ENCODE measurements at places on chromosomes 7 and 10. TPM values are rescaled to one million over a fixed set of nuclear protein-coding genes. Genes with fewer than 3 reads are reported as not detected.

- H3K27me3 ChIP-seq = no peaks in the 10 kb centered on the region
- no peaks in the 10 kb centered on the region for H3K36me3 ChIP-seq
- peaks cover 5% of the 10 kb centered on the region for H3K4me1 ChIP-seq
Observed at GRCh38 chr10:47349516-47349915, 1.4 kb downstream of the RBP3 start.

GRCh38 chr10:114304571-114305421 lies 65.7 kb downstream of the VWA2 start:
- H3K27me3 ChIP-seq = 0 out of 2 replicates have a peak, but pooled peaks cover 3% of the 10 kb centered on the region
- no peak overlapping the region for H3K27ac ChIP-seq
- peak overlapping the region; percentile 74 for H3K4me3 ChIP-seq

DNA sequence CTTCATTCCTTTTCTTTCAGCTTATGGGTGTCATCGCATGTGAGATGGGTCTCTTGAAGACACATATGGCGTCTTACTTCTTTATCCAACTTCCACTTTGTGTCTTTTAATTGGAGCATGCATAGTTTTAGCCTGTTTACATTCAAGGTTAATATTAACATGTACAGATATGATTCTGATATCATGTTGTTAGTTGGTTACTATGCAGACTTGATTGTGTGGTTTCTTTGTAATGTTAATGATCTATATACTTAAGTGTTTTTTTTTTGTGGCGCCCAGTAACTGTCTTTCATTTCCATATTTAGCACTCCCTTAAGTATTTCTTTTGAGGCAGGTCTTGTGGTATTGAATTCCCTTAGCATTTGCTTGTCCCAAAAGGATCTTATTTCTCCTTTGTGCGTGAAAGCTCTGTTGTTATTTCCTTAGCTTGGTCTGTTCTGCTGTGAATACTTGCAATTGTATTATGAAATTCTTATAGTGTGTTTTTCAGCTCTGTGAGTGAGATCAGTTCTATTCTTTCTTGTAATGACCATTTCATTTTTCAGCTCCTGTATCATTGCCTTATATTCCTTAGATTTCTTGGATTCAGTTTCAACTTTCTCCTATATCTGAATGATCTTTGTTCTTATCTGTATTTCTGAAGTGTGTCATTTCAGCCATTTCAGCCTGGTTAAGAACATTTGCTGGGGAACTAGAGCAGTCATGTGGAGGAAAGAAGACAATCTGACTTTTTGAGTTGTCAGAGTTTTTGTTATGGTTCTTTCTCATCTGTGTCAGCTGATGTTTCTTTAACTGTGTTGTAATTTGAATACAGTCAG lies 88.4 kb downstream of the ABCA13 start:
- H3K4me1 ChIP-seq = 0 out of 2 replicates have a peak, but pooled peaks cover 3% of the 10 kb centered on the region
- DNase-seq = no peak
- no peak overlapping the region for H3K27ac ChIP-seq
- no peaks in the 10 kb centered on the region for H3K36me3 ChIP-seq

GRCh38 chr7:104137971-104138370 lies 69.8 kb downstream of the ORC5 start:
- H3K4me1 ChIP-seq = no peaks in the 10 kb centered on the region
- H3K27me3 ChIP-seq = no peaks in the 10 kb centered on the region
- H3K36me3 ChIP-seq = peaks cover 6% of the 10 kb centered on the region
- H3K4me3 ChIP-seq = no peak overlapping the region
- no peak for DNase-seq
- H3K27ac ChIP-seq = no peak overlapping the region

DNA sequence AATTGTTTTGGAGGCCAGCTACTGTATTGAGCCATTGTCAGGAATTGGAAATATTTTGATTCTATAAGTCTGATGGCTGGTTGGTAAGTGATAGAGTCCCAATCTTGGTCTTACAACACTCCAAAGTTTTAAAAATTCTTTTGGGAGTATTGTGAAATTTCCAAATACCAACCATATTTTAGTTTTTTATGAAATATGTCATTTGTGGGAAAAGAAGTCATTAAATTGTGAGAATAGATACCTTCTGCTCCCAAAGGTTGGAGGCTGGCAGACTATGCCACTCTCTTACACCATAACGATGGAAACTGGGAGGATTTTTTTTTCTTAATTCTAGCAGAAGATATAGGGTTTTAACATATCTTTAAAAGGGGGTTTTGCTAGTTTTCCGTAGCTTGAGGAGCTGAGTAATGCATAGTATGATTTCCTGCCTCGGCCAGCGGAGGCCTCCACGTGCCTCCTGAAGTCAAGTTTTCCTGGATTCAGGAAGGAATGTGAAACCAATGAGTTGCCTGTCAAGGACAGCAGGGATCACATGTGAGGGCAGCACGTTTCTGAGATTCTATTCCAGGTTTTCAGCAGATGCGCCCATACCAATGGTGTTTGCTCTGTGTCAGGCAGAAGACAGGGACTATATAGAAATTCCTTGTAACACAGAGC lies 92.2 kb upstream of the LAMB4 start:
- H3K27me3 ChIP-seq = no peaks in the 10 kb centered on the region
- H3K4me1 ChIP-seq = peaks cover 8% of the 10 kb centered on the region
- no peak overlapping the region for H3K27ac ChIP-seq
- H3K4me3 ChIP-seq = no peak overlapping the region
- H3K36me3 ChIP-seq = peaks cover 3% of the 10 kb centered on the region
- DNase-seq = peak; percentile 20

- H3K27me3 ChIP-seq = no peaks in the 10 kb centered on the region
- no peak overlapping the region for H3K4me3 ChIP-seq
- H3K4me1 ChIP-seq = peaks cover 16% of the 10 kb centered on the region
- H3K36me3 ChIP-seq = peaks cover 3% of the 10 kb centered on the region
- H3K27ac ChIP-seq = no peak overlapping the region
Observed at GRCh38 chr10:94123258-94123995, 129.7 kb downstream of the PLCE1 start.

DNA sequence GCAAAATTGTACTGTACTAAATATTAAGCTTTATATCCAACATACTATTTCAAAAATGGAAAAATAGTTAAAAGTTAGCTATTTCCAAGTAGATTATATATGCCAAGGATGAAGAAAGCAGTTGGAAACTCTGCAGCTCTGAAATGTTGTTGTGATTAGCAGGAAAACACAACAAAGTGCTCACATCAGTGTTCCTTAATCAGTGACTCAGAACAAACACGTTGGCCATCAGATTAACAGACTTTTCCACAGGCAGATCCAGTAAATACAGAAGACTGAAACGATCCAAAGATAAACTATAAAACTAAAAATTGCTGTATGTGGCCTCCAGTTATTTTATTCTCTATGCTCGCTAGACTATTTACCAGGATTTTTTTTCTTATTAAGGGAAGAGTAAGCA lies 99.6 kb upstream of the SEMA3D start:
- H3K36me3 ChIP-seq = no peaks in the 10 kb centered on the region
- H3K4me1 ChIP-seq = peaks cover 38% of the 10 kb centered on the region
- no peak overlapping the region for H3K4me3 ChIP-seq

DNA sequence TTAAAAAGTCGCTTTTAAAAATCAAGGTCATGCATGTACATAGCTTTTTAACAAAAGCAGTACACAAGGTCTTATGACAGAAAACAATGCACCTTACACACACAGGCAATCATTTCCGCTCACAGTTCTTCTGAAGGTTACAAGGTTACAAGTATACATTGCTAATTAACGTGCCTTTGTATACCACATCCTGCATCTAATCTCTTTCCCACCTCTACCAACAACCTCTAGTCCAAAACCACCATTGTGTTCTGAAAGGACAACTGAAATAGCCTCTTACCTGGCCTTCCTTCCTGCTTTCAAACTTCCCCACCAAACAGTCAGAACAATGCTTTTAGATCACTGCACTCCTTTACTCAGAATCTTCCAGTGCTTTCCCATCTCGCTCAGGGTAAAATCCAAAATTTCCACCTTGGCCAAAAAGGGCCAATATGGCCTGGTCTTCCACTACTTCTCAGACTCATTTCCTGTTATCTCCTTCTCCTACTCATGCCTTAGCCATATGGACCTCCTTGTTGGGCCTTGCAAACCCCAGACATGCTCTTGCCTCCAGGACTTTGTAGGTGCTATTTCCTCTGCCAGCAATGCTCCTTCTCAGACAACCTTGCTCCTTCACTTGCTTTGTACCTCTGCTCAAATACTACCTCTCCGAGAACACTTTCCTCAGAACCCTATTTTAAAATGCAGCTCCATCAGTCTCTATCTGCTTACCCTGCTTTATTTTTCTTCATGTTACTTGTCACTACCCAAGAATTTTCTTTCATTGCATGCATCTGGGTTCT lies 205.4 kb downstream of the DNAJC1 start:
- no peak overlapping the region for H3K27ac ChIP-seq
- no peak overlapping the region for H3K4me3 ChIP-seq
- H3K4me1 ChIP-seq = peaks cover 20% of the 10 kb centered on the region
- H3K27me3 ChIP-seq = no peaks in the 10 kb centered on the region
- DNase-seq = no peak

DNA sequence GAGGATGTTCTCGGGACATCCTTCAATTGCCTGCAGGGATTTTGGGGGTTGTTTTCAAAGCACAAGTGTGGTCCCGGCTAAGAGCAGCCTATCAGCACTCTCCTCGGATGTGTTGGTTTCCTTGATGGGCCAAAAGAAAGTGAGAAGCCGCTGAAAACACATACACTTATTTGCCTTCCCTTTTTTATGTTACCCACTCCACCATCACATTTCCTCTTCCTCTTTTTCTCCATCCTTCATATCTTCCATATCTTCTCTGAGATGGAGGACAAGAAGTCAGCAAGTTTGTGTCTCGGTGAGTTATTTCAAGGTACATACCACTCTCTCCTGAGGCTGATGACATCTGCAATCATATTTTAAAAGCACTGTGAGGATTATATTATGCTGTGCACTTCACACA lies 64.0 kb downstream of the ZNF33B start:
- H3K4me1 ChIP-seq = no peaks in the 10 kb centered on the region
- no peak overlapping the region for H3K4me3 ChIP-seq
- H3K27me3 ChIP-seq = peaks cover 6% of the 10 kb centered on the region
- H3K36me3 ChIP-seq = peaks cover 22% of the 10 kb centered on the region

- no peaks in the 10 kb centered on the region for H3K27me3 ChIP-seq
- no peaks in the 10 kb centered on the region for H3K36me3 ChIP-seq
- peak overlapping the region; percentile 60 for H3K4me3 ChIP-seq
- H3K27ac ChIP-seq = no peak overlapping the region
- DNase-seq = peak; percentile 80
- peaks cover 10% of the 10 kb centered on the region for H3K4me1 ChIP-seq
Observed at GRCh38 chr10:26931223-26931622, 70.5 kb upstream of the ABI1 start.

DNA sequence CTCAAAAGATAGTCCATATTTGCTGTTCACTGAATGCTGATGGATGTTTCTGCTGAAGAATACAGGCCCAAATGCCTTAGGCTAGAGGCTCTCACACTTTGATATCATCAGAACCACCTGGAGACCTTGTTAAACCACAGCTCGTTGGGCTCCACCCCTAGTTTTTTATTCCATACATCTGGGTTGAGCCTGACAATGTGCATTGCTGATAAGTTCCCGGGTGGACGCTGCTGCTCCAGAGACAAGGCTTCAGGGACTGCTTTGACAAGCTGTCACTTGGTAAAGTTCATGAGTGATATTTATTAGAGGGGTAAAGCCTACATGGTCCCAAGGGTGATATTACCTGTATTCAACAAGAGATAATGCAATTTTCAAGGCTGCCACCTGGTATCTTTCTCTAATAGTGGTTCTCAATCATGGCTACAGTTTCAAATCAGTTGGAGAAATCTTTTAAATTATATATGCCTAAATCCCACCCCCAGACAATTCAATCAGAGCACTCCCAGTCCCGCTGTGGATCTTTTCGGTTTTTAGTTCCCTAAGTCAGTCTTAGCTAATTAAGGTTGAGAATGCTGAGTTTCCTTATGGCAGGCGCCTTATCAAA lies 107.1 kb upstream of the GSDME start:
- DNase-seq = no peak
- no peaks in the 10 kb centered on the region for H3K27me3 ChIP-seq
- peaks cover 6% of the 10 kb centered on the region for H3K4me1 ChIP-seq

GRCh38 chr7:66258409-66258808 lies 53.3 kb downstream of the TPST1 start:
- peaks cover 2% of the 10 kb centered on the region for H3K36me3 ChIP-seq
- H3K4me1 ChIP-seq = peaks cover 13% of the 10 kb centered on the region
- H3K27ac ChIP-seq = peak overlapping the region; percentile 82

DNA sequence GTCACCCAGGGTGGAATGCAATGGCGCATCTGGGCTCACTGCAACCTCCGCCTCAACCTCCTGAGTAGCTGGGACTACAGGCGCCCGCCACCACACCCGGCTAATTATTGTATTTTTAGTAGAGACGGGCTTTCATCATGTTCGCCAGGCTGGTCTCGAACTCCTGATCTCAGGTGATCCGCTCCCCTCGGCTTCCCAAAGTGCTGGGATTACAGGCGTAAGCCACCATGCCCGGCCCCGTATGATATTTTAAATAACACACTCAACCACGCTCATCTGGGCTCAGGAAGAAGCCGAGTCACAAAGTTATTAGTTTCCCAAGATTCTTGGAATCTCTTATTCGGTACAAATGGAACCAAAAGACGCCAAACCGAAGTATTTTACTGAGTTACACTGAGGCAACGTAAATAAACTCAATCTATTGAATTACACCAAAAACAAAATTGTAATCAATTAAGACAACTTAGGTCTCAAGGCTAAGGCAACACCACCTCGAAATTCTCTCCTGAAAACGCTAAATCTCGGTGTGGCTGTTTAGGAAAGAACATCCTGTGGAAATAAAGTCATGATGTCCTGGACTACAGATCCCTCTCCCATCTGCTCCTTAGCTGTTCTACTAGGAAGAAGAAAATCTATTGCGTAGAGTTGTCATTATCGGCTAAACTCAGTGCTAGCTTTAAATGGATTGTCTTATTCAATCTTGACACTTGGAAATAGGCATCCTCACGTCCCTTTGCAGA lies 910 bp downstream of the ARHGAP19 start:
- peak overlapping the region; percentile 83 for H3K4me3 ChIP-seq
- no peak for DNase-seq
- peaks cover 18% of the 10 kb centered on the region for H3K4me1 ChIP-seq
- H3K27ac ChIP-seq = peak overlapping the region; percentile 95
- peaks cover 10% of the 10 kb centered on the region for H3K36me3 ChIP-seq

GRCh38 chr7:15678653-15679052 lies 7.8 kb downstream of the MEOX2 start:
- H3K4me3 ChIP-seq = no peak overlapping the region
- H3K36me3 ChIP-seq = no peaks in the 10 kb centered on the region
- H3K27me3 ChIP-seq = no peaks in the 10 kb centered on the region
- no peak overlapping the region for H3K27ac ChIP-seq
- H3K4me1 ChIP-seq = no peaks in the 10 kb centered on the region

DNA sequence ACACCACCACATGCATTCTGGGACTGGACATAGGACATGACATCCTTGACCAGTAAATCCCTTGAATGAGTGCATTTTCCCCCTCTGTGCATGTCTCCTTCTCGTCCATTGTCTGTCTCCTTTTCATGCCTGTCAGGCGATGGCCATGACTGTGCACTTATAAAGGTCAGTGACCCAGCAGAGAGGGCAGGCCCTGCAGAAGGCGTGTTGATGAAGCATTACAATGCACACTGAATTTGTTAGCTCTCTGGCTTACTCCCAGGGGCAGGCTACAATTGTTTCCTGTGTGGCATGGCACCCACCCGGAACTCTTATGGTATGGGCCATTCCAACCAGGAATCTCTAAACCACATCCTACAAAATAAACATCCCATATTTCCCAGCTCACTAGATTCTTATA lies 71.1 kb downstream of the SAMD9 start:
- H3K36me3 ChIP-seq = no peaks in the 10 kb centered on the region
- H3K4me1 ChIP-seq = peaks cover 28% of the 10 kb centered on the region
- no peak for DNase-seq
- H3K27me3 ChIP-seq = peaks cover 34% of the 10 kb centered on the region

Gene AKR1C8
- not detected for total RNA-seq

Gene TLX1
- 2.3 TPM for total RNA-seq

Gene PPP1R17
- total RNA-seq = 2.6 TPM

Gene CNTNAP2
- 63.8 TPM for total RNA-seq

Gene SGMS1
- total RNA-seq = 13.2 TPM

Gene PTER
- total RNA-seq = 7.4 TPM

Gene SPDYE1
- total RNA-seq = not detected

Gene MPP7
- total RNA-seq = 7.7 TPM

Measured in WTC11 (cell line).